NCI-H345 (cell line): ENCODE measurements at places on chromosomes 7 and 10.
A peak's percentile ranks its signal among the peaks of the same experiment; 100 is the strongest.

GRCh38 chr7:22387583-22387982 lies 30.6 kb upstream of the RAPGEF5 start:
- DNase-seq = no peak

DNA sequence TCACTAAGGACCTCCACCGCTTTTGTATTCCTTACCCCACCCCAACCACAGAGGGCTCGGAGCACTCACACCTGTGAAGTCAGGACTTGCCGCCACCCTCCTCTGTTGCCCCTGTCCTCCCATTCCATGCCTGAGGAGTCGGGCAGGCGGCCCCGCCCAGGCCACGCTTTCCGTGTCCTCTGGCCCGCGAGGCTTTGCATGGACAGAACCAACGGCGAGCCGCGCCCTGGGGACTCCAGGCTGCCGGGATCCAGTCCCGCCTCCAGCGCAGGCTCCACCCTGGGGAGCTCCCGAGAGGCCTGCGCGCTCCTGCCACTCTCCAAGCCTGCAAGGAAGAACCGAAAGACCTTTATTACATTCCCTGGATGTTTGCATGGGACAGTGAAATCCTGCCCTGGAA lies 366.4 kb upstream of the POM121L12 start:
- DNase-seq = no peak

DNA sequence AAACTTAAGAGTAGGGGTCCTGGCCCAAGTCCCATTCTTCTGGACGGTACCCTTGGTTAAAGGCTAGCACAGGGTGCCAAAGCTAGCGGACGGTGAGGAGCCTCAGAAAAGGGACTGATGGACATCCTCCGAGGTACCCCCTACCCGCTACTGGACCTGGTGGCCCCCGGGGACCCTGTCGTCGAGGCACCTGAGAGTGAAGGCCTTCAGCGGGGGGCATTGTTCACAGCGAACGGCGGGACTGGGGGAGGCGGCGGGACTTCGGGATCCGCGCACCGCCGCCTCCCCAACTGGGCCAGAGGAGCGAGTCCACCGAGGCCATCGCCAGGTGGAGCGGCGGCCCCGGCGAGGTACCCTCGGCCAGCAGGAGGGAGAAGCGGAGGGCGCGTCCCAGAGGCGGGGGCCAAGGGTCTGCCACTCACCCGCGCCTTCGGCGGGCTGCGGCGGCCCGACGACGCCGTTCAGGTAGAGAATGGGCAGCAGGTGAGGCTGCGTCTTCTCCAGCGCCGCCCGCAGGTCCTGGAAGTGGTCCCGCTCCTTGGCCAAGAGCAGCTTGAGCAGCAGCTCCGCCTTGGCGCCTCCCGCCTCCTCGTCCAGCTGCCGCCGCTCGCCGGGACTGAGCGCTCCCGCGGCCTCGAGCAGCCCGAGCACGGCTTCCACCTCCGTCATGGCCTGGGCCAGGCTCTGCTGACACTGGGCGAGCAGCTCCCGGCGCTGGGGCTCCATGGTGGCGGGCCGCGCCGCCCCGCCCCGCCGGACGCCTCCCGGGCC lies 575 bp downstream of the DLG5 start:
- no peak for DNase-seq

DNA sequence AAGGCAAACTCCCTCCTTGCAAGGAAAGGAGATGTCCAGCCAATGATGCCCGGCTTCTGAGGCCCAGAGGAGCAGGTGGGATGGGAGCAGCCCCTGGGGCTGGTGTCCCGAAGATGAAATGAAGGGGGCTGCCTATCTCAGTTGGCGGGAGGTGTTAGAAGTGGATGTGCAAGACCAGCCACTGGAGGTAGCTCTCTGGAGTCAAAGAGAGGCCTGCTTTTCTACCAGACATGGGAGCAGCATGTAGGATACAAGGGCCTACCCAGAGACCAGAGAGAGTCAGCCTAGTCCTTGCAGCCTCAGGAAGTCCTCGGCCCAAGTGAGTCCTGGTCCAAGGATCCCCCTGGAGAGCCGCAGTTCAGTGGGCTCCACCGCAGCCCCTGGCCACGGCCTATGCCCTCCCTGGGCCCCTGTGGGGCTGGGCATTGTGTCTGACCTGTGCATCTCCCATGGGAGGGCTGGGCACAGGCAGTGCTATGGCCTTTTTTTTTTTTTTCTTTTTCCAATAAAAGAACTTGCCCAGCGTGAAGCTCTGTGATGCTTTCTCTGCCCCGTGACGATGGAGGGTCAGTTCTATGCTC lies 17.7 kb downstream of the GOLGA7B start:
- no peak for DNase-seq

GRCh38 chr7:151374139-151374538 lies 32.5 kb downstream of the NUB1 start:
- DNase-seq = no peak

GRCh38 chr10:19480353-19480752 lies 335.9 kb upstream of the PLXDC2 start:
- no peak for DNase-seq

DNA sequence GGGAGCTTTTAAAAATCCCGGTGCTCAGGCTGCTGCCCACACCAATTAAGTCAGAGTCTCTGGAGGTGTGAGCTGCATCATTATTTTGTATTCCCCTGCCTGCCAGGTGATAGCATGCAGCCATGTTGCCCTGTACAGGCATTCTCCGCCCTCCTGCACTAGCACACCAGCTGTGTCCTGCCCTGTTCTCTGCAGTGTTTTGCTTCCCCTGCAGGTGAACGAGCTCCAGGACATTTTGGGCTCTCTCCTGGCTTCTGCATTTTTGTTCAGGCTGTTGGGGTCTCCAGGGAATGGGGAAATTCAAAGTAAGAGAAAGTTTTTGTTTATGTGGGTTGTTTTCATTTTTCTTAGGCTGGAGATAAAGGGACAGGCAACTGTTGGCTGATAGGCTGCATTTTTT lies 271.0 kb upstream of the COBL start:
- peak; percentile 3 for DNase-seq
